ENCODE measurements at places on chromosomes 7 and 10.

DNA sequence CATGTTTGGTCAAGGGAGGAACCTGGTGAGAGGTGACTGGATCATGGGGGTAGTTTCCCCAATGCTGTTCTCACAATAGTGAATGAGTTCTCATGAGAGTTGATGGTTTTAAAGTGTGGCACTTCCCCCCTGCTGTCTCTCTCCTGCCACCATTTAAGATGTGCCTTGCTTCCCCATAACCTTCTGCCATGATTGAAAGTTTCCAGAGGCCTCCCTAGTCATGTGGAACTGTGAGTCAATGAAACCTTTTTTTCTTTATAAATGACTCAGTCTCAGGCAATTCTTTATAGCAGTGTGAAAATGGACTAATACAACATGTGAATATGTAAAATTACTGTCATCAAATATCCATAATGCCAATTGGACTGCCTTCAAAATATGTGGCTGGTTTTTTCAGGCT is 165.5 kb upstream of the TARP start:
- no peak for DNase-seq

- DNase-seq = no peak
These were observed 303.9 kb downstream of the REEP3 start for GRCh38 chr10:63825111-63825510.

DNA sequence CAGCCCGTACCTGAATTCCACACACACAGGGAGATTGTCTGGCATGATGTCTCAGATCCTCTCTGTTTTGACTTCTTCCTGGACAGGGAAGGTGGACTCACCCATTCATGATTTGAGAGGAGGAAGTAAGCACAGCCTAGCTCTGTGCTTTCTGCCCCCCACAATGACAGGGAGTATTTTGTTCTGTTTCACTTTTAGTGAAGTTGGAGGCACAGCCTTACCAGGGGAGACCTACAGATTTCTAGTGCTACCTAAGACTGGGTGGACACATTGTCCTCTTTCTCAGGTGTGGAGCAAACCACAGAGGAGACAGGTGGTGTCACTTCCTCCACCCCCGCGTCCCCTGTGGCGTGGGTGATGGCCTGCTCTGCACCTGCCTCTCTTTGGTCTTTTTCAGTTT is 408.6 kb upstream of the PFKP start:
- DNase-seq = no peak

DNA sequence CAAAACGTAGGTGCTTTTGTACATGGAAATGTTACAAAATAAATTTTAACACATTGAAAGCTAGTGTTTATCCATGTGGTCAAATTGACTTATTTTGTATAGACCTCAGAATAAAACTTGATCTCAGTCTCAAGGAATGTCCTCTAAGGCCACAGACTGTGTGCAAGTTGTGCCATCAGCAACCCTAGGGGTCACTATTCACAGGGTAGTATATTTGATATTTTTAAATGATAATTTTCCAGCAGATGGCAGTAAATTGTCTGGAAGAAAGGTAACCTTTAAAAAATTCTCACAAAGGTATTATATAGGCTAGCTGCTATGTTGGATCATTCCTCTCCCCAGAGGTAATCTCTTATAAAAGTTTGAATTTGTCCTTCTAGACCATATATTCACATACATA is 12.9 kb upstream of the SNX10 start:
- no peak for DNase-seq

- no peak for DNase-seq
These were observed 15.2 kb downstream of the PIP start for GRCh38 chr7:143147070-143147469.

GRCh38 chr10:103620891-103621782 is 127.6 kb downstream of the NEURL1 start:
- no peak for DNase-seq

DNA sequence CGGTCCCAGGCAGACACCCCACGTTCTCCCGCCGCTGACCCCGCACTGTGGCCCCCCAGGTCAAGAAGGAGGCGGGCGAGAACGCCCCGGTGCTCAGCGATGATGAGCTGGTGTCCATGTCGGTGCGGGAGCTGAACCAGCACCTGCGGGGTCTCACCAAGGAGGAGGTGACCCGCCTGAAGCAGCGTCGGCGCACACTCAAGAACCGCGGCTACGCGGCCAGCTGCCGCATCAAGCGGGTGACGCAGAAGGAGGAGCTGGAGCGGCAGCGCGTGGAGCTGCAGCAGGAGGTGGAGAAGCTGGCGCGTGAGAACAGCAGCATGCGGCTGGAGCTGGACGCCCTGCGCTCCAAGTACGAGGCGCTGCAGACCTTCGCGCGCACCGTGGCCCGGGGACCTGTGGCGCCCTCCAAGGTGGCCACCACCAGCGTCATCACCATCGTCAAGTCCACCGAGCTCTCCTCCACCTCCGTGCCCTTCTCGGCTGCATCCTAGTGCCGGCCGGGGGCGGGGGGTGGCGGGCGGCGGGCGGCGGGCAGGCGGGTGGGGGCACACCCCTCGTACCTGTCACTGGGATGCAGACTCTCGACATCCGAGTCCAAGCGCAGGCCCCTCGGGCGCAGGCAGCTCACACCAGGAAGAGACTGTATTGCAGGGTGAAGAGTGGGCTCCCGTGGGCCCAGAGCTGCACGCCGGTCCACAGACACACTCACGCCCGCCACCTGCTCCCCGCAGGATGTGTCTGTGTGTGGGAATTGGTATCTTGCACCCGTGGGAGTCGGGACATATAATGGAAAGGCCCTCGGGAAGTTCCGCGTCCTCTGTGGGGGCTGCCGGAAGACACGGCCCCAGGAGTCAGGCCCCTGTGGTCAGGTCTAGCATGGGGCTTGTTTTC is 9.6 kb downstream of the MAFK start:
- DNase-seq = no peak

DNA sequence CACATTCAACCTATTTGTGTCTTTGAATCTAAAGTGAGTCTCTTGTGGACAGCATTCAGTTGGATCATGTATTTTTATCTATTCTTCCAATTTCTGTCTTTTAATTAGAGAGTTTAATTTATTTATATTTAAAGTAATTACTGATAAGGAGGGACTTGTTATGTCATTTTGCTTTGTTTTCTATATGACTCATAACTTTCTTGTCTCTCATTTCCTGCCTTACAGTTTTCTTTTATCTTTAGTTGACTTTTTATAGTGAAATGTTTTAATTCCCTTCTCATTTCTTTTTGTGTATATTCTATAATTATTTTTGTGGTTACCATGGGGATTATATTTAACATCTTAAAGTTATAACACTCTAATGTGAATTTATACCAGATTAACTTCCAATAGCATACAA is 7.3 kb upstream of the ZNF518A start:
- DNase-seq = no peak

- DNase-seq = no peak
These were observed 241.9 kb downstream of the SLC25A13 start for GRCh38 chr7:96080027-96080426.

- no peak for DNase-seq
These were observed 23.7 kb upstream of the SEPTIN7 start for GRCh38 chr7:35777121-35777520.

GRCh38 chr7:1944619-1945210 is 274.6 kb downstream of the ELFN1 start:
- no peak for DNase-seq

DNA sequence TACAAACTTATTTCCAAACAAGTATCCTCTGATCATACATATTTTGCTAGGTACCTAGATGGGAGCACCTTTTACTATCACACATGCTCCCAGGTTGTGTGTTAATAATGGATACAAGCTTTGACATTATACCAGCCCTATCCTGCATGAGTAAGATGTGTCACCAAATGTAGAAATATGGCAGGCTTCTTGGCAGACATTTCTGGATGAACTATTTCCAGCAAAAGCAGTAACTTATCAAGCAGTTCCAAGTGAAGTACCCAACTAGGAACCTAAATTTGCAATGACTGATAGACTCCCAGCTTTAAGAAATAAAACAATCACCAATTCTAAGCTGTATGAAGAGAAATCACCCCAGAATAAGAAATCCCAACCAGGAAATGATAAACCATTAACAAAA is 103.7 kb upstream of the TMEM72 start:
- no peak for DNase-seq

- no peak for DNase-seq
These were observed 51.1 kb upstream of the IL6 start for GRCh38 chr7:22675917-22676343.

DNA sequence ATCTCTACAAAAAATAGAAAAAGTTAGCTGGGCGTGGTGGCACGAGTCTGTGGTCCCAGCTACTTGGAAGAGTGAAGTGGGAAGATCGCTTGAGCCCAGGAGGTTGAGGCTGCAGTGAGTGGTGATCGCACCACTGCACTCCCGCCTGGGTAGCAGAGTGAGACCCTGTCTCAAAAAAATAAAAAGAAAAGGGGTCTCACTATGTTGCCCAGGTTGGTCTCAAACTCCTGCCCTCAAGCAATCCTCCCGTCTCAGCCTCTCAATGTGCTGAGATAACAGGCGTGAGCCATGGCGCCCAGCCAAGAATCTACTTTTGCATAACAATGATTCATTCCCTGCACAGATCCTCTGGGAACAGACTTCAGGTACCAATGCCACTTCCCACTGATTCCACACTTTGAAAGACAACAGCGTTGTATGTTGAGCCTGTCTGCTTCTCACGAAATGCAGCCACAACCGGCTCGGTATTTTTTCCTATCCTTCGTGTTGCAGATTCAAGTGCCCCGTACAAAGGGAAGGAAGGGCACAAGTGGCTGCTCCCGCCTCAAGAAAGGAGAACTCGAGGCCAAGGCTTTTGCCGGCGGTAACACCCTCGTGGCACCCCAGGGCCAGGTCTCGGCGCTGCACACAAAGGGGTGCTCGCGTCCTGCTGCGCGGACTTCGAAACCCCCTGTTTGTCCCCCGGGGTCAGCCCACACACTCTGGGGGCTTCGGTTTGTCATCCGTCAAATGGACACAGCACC is 745 bp downstream of the DAGLB start:
- no peak for DNase-seq
